Hematopoietic multipotent progenitor cell (in vitro differentiated cells): ENCODE measurements at places on chromosomes 1 and 21. TPM values are rescaled to one million over a fixed set of nuclear protein-coding genes. Genes with fewer than 3 reads are reported as not detected.
A peak's percentile ranks its signal among the peaks of the same experiment; 100 is the strongest.

DNA sequence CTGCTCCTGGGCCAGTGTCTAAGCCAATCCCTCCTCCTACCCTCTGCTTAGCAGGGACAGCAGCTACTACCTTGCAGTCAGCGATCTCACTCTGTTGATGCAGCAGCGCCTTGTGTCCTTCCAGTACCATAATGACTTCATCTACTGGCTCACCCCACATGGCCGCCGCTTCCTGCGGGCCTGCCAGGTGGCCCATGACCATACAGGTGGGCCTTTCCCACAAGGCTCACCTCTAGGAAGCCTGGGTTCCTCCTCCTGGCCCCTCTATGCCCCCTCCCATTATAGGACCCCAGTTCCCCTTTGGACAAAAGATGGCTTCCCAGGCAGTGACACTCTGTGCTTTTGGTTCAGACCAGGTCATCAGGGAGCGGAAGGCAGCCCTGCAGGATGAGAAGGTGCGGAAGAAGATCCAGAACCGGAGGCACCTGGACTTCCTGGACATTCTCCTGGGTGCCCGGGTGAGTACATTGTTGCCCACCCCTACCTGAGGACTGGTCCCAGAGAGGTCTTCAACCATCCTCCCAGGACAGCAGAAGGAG is 15.1 kb downstream of the CYP4B1 start:
- DNase-seq: no peak

DNA sequence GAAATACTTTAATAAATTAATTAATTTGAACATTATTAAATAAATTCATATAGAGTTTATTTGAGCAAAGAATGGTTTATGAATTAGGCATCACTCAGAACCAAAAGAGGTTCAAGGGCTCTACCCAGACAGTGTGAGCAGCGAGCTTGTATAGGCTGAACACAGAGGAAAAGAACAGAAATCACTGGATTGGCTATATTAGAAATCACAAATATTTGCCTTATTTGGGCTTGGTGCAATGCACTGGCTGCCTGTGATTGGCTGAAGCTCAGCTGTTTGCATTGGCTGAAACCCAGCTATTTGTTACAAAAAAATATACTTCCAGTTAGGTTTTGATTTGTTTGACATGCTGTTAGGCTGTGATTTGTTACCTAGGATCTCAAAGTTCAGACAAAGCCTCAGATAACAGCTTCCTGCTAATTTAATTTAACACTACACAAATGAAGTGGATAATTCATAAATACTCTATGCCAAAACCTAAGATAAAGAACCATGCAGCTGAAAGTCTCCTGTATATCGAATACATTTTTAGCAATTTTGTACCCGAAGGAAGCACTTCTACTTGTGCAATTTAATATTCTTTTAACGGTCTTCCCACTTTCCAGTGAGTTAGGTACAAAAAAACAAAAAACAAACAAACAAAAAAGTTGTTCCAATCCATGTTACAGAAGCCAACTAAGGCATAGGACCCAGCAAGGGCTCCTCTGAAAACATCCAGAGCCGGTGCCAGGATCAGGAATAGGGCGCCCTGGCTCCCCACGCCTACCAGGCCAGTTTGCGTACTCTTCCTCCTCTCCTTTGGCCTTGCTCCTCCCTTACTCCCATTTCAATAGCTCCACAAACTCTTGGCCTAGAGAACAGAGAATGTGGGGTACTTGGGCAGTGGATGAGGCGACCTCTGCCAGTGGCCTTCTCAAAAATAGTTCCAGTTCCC is 179.1 kb downstream of the DUSP10 start:
- DNase-seq: no peak

DNA sequence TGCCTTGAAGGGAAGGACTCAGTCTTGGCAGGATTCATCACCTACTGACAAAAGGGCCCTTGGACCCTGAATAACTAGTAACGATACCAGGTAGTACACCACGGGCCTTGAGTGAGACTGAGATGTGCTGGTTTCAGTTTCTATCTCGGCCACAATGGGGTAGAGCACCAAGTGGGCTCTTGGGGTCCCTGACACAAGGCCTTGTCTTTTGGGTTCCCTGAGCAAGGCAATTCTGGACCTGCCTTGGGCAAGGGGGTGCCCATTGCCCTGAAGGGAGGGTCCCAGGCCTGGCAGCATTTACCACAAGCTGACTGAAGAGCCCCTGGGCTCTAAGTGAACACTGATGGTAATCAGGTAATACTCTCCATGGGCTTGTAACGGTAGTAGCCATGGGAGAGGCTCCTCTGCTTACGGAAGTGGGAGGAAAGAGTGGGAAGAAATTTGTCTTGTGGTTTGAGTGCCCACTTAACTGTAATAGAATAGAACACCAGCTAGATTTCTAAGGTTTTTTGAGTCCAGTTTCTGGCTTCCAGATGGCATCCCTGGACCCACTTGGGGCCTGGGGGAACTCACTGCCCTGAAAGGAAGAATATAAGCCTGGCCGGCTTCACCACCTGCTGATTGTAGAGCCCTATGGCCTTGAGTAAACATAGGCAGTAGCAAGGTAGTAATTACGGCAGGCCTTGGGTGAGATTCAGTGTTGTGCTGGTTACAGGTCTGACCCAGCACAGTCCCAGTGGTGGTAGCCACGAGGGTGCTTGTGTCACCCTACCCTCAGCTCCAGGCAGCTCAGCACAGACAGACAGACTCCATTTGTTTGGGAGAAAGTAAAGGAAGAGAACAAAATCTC is 58.5 kb downstream of the WDR4 start:
- DNase-seq: no peak

DNA sequence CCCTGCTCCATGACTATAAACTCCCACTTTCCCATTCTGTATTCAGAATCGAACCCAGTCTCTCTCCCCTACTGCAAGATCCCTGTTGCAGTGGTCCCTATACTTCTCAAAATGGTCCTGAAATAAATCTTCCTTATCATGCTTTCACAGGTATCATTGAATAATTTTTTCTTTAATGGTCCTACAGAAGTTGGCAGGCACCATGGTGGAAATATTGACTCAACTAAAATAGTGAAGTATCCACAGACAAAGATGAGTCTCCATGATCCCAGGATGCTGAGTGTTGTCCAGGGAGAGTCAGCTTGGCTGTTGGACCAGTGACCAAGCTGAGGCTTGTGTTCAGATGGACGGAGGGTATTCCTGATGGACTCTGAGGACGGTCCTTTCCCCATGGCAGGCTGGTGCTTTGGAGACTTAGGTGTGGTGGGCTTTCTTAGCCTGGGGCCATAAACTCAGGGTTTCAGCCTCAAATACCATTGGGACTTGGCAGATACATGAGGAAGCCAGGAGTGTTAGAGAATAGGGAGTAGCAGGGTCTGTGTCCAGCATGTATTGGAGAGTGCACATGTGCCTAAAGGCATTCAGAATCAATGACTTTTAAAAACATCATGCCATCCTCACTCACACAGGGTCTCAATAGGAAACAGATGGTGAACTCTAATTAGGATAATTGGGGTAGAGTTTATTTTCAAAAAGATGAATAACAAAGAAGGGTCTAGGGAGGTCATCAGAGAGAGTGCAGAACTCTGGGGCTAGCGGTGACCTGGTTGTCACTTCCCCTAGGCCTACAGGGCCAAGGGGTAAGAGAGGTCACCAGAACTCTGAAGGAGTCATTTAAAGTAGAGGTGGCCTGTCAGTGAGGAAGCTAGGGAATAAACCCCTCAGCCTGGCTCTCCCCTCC is 19.8 kb downstream of the TINAGL1 start:
- DNase-seq: peak; percentile 42

KIF17 gene
- 0.27 TPM for total RNA-seq

UBL4B gene
- total RNA-seq: not detected

ERG gene
- total RNA-seq: 89.1 TPM

GRCh38 chr1:210937846-210938245 is 196.1 kb downstream of the KCNH1 start:
- DNase-seq: no peak
